ENCODE measurements at places on chromosomes 6 and 20.

- no peak for DNase-seq
Measured at GRCh38 chr20:43766385-43766784, 39.6 kb upstream of the GTSF1L start.

DNA sequence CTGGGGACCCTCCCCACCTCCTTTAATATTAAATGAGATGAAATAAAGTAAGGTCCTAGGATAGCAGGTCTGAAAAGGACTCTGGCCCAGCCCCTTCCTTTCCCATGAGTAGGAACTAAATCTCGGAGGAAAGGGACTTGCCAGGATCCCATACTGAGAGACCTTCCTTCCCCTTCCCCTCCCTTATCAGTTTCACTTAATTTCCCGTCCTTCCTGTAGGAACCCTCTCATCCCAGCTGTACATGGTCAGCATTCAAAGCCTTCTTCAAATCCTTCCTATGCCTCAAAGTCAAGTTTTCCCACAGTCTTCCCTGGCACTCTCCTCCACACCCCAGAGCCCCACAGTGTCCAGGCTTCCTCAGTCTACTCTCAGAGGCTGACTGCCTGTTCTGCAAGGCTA is 71.3 kb upstream of the MYL9 start:
- DNase-seq: no peak

- DNase-seq: no peak
Measured at GRCh38 chr20:48531505-48531904, 296.3 kb downstream of the PREX1 start.

DNA sequence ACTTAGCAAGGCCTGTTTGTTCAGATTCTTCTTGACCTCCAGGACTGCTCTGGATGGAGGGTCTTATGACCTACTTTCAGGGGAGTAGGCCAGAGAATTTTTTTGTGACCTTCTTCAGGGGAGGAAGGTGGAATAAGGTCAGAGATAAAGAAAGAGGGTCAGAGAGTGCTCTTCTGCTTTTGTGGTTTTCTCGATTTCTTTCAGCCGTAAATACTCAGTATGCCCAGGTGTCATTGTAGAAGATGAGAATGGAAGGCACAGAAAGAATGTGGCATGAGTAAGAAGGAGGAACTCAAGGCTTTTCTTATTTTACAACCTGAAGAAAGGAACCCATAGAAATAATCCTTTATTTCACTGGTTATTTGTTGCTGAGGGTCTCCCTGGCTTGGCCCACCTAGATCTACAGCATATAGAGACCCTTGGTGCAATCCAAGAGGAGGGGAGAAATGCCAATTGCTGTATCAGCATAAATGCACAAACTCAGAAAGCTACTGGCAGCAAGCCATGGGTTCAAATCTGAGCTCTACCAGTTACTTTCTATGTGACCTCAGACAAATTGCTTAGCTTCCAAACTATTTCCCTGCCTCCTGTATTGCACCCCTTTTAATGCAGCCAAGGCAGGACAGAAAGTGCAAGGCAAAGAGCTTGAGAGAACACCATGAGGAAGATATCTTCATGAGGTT is 68.0 kb downstream of the OLIG3 start:
- DNase-seq: no peak

GRCh38 chr20:39016041-39016440 is 53.9 kb downstream of the DHX35 start:
- no peak for DNase-seq

DNA sequence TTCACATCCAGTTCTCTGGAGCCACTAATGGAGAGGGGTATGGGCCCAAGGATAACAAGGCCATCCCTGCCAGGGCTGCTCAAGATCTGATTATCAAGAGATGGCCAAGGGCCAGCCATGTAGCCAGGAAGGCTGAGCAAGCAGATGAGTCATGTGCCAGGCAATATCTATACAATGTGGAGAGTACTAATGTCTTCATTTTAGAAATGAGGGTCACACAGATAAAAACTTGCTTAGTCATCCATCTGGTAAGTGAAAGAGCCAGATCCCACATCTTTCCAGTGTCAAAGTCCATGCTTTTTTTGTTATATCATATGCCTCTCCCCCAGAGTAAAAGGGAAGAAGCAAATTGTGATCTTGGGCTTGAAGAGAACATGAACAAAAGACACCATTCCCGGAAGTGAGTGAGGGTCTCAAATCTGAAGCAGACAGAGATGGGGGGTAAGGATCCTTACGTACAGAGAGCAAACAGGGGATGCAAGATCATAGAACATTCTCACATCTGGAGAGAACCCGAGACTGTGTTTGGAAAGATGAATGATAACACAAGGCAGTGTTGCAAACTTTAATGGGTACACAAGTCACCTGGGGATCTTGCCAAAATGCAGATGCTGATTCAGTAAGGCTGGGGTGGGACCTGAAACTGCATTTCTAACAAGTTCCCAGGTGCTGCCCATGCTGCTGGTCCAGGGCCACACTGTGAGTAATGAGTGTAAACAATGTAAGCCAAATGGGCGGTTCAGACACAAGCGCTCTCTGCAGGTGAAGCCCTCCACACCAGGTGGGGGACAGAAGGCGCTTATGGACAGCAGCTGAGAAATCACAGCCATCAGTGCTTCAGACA is 20.0 kb upstream of the GSTA3 start:
- DNase-seq: no peak

DNA sequence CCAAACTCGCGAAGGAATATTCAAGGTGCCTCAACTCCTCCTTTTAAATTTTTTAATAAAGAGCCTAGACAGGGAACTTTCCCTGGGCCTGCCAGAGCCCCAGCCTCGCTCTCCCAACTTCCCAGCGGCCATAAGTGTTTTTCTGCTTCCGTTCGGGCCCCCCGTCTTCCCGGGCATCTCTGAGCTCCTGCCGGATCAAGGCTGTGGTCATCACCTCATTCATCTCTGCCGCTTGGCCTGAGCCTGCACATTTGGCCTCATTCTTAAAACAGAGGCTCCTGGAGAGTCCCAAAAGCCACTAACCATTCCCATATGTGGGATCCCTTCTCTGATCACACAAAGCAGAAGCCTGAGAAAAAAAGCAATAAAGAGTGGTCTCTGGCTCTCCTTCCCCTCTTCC is 969.1 kb upstream of the DEFB115 start:
- DNase-seq: no peak

DNA sequence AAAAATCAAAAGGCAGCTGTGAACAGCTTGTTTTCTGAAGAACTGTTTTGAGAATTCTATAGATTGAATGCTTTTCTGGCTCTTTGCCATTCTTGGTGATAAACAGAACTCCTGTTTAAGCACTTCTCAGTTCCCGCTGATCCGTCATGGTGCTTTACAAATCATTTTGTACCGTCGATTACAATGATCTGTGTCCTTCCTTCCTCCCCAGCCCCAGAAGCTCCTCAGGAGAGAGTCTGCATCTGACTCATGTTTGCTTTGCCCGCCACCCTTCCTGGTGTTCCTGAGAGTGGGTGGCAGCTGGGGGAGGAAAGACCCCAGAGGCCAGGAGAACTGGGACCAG is 538.6 kb upstream of the MARCKS start:
- DNase-seq: no peak

DNA sequence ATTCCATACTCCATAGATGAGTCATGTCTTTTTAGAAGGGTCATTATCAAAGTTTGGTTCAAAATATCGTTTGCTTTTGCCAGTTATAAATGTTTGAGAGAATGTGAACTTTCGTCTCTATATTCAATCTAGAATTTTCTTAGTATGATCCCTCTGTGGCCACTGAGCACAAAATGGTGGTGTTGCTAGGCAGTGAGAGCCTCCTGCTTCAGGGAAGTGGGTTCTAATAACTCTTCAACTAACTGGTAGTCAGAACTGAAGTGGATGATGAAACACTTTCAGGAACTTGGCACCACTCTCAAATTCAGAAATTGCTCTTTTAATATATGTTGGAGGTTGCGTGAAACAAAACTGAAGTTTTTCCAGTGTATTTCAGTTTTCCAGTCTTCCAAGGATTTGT is 125.0 kb upstream of the DOK5 start:
- no peak for DNase-seq

GRCh38 chr6:28655164-28655563 is 129.5 kb downstream of the GPX5 start:
- no peak for DNase-seq

- DNase-seq: no peak
Measured at GRCh38 chr6:158516098-158516497, 43.8 kb upstream of the TMEM181 start.

DNA sequence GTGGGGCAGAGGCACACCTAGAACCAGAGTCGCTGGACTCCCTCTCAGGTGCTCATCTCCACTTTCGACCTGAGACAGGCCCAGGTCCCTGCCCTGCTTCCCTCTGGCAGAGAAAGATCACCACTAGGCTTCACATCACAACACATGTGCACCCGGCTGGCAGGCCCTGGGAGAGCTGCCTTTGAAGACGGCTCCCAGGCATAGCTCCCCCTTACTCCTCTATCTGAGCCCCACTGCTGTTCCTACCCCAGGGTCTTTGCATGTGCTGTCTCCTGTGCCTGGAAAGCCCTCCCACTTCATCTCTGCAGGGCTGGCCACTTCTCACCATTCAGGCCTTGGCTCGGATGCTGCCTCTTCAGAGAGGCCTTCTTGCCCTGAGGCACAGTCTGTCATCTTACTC is 89.2 kb downstream of the NOL4L start:
- DNase-seq: no peak

DNA sequence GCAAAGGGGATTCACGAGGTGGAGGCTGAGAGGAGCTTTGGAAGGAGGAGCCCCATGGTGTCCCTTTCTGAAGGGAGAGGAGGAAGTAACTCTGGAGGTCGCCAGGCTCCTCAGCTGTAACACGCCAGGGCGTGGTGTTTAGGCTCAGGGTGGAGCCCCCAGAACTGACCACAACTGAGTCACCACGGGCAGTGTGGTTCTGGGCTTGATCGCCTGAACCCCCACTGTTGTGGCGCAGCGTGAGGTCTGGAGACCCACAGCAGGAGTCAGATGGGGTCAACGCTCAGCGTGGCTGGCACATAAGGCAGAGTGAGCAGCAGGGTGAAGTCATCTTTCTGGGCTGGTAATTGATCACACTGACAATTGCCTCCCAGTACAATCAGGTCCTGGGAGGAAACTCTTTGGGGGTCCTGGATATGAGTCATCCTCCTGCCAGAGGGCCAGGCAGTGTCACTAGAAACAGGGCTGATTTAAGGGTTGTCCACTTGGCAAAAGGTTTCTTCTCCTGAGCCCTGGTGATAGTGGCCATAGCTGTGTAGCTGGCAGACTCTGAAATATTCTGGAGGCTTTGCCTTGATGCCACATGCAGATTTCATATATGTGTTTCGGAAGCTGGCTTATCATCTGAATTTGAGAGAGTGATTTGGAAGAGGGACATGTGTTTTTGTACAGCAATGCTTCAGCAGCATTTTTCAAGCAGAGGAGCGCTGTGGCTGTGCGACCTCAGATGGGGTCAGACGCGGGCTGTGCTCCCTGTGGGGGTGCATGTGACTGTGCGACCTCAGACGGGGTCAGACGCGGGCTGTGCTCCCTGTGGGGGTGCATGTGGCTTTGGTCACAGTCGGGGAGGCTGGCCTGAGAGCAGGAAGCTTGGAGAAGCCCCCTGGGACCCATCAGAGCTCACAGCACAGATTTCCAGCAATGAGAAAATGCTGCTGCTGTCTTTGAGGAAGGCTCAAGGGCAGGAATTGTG is 50.0 kb downstream of the SYNJ2 start:
- DNase-seq: peak; percentile 60

GRCh38 chr20:53660947-53661381 is 67.3 kb upstream of the ZNF217 start:
- peak; percentile 35 for DNase-seq

DNA sequence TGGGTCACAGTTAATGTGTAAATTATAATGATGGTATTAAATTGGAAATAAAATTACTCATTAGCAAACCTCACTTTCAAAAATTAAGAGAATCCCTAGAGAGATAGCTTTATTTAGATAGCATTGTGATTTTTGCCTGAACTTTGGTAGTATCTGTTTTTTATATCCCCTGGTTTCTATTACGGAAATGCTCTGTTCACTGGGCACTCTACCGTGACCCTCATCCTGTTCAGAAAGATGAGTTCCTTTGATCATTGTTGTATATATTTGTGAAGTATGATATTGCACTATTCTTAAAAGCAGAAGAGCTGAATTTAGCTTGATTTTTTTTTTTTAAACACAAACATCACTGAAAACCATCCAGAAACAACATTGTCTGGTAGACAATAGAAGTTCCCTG is 1143.8 kb upstream of the MAP3K7 start:
- DNase-seq: no peak

DNA sequence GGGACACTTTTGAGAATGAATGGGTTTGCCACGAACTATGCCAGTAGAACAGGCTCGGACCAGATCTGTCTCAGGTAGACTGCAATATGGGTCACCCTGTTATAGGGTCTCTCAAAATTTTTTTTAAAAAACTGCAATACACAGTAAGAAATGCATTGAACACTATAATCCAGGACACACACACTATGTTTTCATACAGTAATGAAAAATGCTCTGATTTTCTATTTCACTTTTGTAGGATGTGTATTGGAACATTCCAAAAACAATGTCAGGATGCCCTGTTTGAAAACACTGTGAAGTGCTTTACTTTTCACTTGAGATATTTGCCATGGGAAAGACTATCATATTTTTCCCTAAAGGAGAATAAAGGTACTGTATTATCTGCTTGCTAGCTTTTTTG is 25.1 kb downstream of the PARD6B start:
- no peak for DNase-seq

DNA sequence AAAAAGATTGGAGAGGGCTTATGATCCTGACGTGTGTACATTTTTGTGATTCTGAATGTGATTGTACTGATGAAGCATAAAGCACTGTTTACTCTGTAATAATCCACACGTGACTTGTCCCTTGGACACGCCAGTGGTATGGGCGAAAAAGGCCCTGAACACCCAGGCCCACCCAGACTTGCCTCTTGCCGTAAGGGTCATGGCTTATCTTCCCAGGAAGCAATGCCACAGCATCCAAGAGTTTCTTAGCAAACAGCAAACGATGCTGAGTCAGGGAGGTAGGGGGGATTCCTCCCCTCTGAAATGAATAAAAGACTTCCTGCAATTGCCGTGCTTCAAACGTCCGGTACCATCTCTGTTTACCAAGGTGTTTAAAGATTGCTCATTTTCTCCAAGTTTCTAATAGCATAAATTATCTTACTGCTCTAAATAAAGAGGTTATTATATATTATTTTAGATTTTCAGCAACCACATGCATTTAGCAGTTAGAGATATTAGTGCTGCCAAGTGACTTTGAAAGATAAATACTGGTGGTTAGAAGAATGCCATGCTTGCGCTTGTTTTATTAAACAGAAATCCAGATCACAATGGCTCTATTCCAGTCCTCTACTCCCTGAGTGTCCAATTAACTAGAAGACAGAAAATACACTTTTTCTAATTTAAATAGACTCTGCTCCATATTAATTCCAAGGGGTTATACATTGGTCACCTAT is 212.8 kb upstream of the CST7 start:
- no peak for DNase-seq

DNA sequence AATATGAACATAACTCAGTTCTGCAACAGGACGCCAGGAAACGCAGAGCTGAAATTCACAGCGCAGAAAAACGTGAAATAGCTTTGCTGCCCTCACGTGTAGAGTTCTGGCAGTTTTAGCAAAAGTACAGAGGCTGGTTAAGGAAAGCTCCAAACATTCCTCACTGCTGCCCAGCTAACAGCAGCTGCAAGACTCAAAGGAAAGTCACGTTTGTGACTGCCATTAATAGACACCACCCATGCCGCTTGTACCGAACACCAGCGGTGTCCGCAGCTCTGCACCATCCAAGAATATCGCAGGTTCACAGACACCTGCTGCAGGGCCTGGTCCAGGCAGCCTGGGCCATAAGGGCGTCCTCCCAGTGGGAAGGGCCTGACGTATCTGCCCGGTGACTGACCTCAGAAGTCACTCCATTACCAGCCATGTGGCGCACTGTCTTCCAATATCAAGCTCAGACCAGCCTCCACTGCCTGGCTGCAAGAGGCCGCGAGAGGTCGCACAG is 61.4 kb downstream of the WDR27 start:
- no peak for DNase-seq

GRCh38 chr20:9592419-9592818 is 78.0 kb downstream of the LAMP5 start:
- no peak for DNase-seq
